HS-27A (cell line): ENCODE measurements at places on chromosomes 6 and 20.
A peak's percentile ranks its signal among the peaks of the same experiment; 100 is the strongest.

GRCh38 chr6:160282444-160282843 lies 23.8 kb upstream of the SLC22A2 start:
- DNase-seq, result no peak

- no peak for DNase-seq
These were observed 23.9 kb downstream of the ILRUN start for GRCh38 chr6:34672657-34673043.

DNA sequence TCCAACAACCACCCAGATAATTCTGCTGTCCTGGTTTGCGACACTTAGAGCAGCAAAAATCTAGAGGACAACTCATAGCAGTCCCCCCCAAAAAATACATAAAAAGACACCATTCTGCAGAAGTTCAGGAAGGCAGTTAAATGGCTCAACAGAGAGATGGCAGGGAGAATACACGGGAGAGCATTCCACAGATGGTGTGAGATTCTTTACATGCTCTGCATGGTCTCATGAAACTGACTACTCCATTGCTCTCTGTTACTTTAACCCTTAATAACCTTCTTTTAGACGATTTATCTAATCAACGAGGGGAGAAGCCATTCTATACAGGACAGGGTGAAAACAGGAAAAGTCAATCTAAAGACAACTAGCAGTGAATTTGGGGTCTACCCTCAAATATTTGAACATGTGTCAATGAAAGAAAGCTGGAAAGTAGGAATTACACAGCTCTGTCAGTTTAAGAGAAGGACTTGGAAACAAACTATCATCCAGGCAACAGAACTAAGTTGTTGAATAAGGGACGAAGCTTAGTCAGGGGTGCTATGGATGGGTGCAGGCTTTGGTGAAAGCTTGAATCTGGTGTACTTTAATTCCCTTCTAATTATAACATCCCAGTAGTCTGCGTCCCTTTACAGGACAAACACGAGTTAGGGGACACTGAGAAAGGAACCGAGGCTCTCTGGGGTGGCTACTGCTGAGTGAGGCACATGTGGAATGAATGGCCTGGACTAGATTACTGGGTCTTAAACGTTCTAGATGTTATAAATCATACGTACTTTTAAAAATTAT lies 5.1 kb downstream of the PERP start:
- DNase-seq, result no peak

DNA sequence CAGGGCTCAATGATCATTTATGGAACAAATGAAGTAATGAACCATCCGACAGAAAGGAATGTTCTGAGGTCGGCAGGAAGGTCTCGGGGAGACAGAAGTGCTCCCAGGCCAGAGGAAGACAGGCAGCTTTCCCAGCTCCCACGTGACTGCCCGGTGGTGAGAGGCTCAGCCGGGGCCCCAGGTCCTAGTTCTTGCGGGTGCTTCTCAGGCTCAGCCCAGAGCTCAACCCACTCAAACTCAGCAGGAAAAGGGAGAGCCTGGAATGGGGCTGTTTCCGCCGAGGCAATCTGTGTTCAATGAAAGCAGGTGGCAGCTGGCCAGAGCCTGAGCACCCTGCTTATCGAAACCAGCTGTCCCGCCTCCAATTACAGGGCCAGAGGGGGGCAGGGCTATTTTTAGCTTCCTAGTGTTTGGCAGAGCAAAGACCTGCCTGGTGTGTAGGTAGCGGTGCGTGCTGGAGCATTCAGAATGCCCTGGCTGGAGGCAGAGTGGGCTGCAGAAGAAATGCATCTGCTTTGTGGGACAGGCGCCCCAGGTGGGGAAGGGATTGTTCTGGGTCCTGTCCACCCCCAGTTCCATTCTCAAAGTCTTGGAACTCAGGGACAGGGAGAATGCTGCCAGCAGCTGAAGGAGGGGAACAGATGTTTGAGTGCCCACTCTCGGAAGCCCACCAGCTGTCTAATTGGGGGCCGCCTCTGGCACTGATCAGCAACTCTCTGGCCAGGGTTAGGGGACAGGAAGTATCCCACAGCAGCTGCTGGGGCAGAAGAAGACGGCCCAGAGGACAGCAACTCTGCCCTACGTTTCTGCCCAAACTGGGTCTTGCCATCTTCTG lies 145.1 kb downstream of the PREX1 start:
- DNase-seq, result peak; percentile 14

DNA sequence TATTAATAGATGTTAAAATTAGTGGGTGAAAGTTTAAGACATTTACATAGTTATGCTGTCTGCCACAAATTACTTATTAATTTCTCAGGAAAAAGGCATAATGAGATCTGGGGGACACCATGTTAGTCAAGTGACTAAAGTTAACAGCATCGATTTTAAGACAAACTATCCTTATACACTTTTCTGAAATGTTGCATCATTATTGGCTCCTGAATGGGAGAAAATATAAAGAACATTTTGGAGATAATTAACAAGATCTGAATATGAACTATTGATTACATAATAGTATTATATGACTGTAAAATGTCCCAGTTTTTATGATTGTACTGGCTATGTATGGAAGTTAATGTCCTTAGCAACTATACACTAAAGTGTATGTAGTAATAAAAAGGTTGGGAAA lies 7.9 kb downstream of the OR2B3 start:
- no peak for DNase-seq

- DNase-seq, result no peak
These were observed 363.9 kb downstream of the PREX1 start for GRCh38 chr20:48463916-48464315.

GRCh38 chr6:113825781-113826180 lies 31.4 kb upstream of the MARCKS start:
- DNase-seq, result no peak

DNA sequence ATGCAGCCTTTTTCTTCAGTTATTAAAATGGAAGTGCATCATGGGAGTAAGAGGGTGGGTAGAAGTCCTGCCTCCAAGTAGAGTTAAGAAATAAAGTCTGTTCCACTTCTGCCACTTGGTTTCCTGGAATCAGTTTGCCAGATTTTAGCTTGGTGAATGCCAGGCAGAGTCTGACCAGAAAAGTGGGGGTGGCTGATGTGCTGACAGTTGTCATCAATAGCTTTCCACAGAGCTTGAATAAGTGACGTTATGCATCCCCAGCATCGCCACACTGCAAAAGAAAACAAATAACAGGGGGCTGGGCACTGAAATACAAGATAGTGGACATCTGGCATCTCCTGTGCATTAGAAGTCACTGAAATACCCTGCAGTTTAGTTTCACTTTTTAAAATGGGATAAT lies 30.8 kb upstream of the CEP162 start:
- no peak for DNase-seq

DNA sequence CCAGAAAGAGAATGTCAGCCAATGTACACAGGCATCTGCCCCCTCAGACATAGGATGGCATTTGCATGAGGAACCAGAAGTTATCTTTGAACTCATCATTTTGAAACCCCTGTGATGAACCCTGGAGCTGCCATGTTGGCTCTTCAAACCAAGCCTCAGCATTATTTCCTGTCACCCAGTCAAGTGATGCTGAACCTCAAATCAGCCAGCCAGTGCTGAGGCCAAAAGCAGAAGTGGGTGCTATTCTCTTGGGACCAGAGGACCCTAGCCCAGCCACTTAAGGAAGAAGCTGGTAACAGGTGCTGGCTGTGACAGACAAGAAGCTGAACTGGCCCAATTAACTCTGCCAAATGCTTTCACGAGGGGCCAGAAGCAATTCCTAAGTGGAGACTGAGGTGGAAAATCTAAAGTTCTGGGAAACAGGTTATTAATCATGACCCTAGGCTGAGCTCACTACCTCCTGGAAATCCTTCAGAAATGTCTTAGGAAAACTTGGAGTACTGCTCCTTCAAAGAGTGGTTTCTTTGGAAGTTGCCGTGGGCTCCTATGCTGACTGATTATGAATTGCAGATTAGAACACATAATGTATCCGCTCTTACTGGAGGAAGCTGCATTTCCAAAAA lies 4.0 kb downstream of the PKIG start:
- DNase-seq, result no peak

- DNase-seq, result no peak
These were observed 256.6 kb downstream of the C6orf118 start for GRCh38 chr6:165052561-165053480.

DNA sequence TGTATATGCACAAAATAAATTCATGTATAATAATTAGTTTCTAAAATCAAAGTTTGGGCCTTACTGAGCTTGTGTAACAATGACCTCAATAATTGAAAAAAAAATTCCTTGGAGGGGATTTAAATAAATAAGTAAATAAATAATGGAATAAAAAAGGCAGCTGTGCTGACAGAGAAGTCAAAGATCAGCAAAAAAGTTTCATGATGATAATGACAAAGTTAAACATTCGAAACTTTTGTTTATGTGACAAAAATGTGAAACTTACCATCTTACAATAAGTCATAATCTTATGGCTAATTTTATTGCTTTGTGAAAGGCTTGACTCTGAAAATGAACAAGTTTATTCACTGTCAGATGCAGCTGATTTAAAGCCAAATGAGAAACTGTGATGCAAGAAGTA lies 3.1 kb upstream of the TTK start:
- no peak for DNase-seq

DNA sequence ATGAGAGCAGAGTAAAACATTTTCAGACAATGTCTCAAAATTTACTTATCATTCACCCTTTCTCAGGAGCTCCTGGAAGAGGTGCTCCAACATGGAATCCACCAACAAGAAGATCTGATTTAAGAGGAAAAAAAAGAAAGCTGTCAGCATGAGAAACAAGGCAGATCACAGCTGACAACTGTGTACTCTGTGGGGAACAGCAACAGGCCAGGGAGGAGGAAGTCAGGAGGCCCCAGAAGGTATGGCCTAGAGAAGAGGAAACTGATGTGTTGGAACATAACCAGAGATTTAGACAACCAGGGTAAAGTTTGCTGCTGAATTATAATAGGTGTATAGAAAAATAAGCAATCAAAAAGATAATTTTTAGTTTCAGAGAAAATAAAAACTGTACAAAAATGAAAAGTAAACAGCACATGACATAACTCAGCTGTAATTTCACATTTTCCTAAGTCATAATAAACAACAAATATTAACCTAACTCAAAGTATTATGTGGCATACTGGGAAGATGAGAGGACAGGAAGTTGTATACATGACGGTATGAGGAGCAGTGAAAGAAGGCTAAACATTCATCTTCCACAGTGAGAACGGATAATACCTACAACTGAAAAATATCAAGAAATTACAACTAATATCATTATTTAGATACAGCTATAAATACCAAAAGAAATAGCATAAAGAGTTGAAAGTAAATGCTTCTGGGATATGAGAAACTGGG lies 113.6 kb upstream of the EMILIN3 start:
- DNase-seq, result no peak

GRCh38 chr6:166441325-166442078 lies 58.8 kb upstream of the MPC1 start:
- DNase-seq, result no peak

DNA sequence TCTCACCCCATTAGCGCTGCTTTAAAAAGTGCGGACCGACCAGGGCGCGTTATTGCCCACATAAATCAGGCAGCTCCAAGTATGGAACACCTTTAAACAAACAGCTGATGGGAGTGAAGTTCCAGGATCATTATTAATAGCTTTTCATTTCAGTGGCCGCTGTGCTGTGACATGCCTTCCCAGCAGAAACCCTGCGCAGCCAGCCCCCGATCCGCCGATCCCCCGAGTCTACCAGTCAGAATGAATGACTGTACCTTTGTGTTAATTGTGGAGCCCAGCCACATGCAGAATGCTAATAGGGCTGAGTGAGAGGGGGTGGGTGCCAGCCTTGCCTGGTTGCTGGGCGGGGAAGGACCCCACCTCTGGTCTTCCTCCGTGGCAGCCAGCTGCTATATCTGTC lies 21.9 kb downstream of the CDH22 start:
- DNase-seq, result no peak
